ENCODE measurements at places on chromosomes 3 and 15.

- DNase-seq, result no peak
Measured at GRCh38 chr15:80597076-80597475, 98.0 kb upstream of the ABHD17C start.

- no peak for DNase-seq
Measured at GRCh38 chr3:8968375-8968882, 5.2 kb upstream of the RAD18 start.

- no peak for DNase-seq
Measured at GRCh38 chr3:112411425-112411824, 78.5 kb downstream of the CD200 start.

- DNase-seq, result no peak
Measured at GRCh38 chr3:34534013-34534412, 735.6 kb downstream of the PDCD6IP start.

- no peak for DNase-seq
Measured at GRCh38 chr3:49305608-49306007, 28.6 kb upstream of the C3orf62 start.

DNA sequence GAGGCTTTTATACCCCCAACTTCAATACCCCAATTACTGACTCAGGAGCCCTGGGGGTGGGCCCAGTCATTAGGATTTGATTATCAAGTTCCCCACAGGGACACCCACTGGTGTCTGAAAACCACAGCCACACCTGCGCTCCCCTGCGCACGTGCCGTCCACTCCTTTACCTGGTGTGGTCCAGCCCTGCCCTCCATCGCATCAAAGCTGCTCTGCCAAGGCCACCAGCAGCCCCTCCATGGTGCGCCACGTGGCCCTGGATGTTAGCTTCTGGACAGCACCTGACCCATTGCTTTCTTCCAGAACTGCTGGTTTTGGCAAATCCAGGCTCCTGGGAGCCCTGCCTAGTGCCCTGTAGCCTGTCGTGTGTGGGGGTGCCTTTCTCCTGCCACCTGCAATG is 136.3 kb downstream of the NSMCE3 start:
- DNase-seq, result no peak

DNA sequence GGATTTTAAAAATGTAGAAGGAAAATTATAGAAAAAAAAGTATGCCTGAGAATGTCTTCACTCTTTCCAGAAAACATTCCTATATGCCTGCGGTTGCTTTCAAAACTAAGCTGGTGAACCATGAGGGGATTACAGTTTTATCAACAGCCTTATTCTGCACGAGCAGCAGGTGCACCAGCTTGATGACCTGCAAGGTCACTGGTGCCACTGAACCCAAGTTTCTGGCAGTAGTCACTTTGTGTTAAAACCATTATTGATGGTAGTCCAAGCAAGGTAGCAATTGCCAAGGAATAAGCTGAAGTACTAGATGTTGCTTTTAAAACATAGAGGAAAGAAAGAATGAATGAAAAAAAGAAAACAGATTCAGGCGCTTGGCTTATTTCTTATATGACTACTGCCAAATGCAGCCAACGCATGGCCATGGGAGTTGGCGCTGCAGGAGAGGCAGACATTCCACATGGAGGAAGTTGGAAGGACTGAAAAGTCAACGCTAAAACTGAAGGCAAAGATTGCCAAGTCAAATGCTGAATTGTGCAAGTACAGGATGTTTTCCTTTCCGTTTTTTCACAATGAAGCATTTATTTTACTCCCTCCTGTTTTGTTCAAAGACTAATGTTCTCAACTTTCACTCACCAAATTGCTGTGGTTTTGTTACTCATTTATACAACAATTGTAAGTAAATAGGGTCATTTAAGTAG is 601.4 kb downstream of the CADM2 start:
- DNase-seq, result no peak

GRCh38 chr3:150022381-150023238 is 51.9 kb upstream of the PFN2 start:
- no peak for DNase-seq
